Neural cell (in vitro differentiated cells): ENCODE measurements at places on chromosomes 3 and 15. TPM values are rescaled to one million over a fixed set of nuclear protein-coding genes. Genes with fewer than 3 reads are reported as not detected.

Gene SH2D7
- polyA plus RNA-seq: not detected in 2 replicates

Gene TRIM71
- polyA plus RNA-seq: 3.7 and 4.0 TPM in 2 replicates

Gene GALNT15
- 1.5 TPM in 2 replicates for polyA plus RNA-seq

Gene SUSD5
- polyA plus RNA-seq: 0.70 and 0.74 TPM in 2 replicates

Gene SCAANT1
- polyA plus RNA-seq: not detected in 2 replicates
